ENCODE measurements at places on chromosomes 11 and 22. TPM values are rescaled to one million over a fixed set of nuclear protein-coding genes. Genes with fewer than 3 reads are reported as not detected.

GRCh38 chr11:31649129-31649966 is 139.8 kb downstream of the ELP4 start:
- H3K4me3 ChIP-seq, result no peak overlapping the region
- no peaks in the 10 kb centered on the region for H3K27me3 ChIP-seq

DNA sequence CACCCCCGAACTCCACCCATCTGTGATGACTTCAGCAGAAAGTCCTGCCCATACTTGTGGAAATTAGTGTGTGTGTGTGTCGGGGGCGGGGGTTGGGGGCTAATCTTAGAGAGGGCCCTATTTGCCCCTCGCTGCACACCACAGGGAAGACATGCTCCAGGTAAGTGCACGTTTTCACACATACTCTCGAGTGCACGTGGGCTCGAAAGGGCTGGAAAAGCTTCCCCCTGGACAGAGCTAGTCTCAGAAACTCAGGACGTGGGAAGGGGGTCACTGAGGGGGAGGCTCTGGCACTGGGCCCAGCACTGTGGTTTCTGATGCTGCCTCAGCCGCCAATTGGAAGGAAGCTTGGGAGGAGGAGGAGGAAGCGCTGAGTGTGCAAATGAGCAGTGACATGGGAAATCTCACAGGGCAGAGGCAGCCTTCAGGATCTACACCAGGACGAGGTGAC is 40.7 kb upstream of the CD82 start:
- H3K36me3 ChIP-seq, result no peaks in the 10 kb centered on the region
- H3K4me3 ChIP-seq, result no peak overlapping the region
- DNase-seq, result no peak
- H3K27ac ChIP-seq, result no peak overlapping the region
- no peaks in the 10 kb centered on the region for H3K27me3 ChIP-seq

GRCh38 chr11:16750417-16750816 is 12.0 kb downstream of the C11orf58 start:
- no peak for DNase-seq
- no peaks in the 10 kb centered on the region for H3K27me3 ChIP-seq
- H3K4me1 ChIP-seq, result peaks cover 8% of the 10 kb centered on the region
- no peak overlapping the region for H3K27ac ChIP-seq
- H3K36me3 ChIP-seq, result peaks cover 67% of the 10 kb centered on the region

DNA sequence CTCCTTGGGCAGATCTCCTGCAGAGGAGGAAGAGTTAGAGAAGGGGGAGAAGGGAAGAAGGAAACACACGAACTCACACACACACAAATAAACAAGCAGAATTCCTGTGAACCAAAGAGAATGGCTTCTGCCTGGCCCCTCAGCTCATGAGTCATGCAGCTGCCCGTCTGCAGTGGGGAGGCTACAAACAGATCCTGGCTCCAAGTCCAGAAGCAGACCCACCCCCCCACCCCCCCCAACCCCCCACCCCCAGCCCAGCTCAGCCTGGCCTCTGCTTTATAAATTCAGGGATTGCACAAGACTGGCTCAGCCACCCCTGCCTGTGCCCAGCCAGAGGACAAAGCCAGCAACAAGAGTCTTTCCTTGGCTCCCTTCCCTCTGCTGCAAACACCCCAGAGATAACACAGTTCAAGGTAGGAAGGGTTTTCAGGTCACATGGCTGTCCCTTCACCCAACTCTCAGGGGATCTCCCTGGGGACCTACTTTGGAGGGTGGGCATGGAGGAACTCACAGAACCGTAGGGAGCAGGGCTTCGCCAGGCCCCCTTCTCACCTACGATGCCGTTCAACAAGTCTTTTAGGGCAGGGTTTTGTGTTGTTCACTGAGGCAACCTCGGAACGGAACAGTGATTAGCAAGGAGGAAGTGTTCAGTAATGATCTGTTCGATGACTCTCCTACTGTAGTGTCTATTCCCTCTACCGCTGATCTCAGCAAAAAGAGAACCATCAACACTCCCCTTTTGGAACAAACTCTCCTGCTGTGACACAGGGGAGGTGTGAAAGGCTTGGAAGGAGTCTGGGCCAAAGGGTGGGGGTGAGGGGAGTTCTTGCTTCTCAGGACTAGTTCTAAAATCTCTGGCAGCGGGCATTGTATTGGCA is 35.5 kb downstream of the RPL27A start:
- H3K4me1 ChIP-seq, result no peaks in the 10 kb centered on the region
- H3K27ac ChIP-seq, result no peak overlapping the region
- H3K27me3 ChIP-seq, result no peaks in the 10 kb centered on the region
- H3K36me3 ChIP-seq, result no peaks in the 10 kb centered on the region

GRCh38 chr11:112321501-112322172 is 61.0 kb upstream of the PLET1 start:
- DNase-seq, result no peak
- H3K36me3 ChIP-seq, result no peaks in the 10 kb centered on the region
- no peak overlapping the region for H3K4me3 ChIP-seq
- no peaks in the 10 kb centered on the region for H3K4me1 ChIP-seq

Gene KRTAP5-9
- not detected for total RNA-seq

Gene ARHGAP8
- not detected for total RNA-seq

Gene OR10A2
- total RNA-seq, result not detected

DNA sequence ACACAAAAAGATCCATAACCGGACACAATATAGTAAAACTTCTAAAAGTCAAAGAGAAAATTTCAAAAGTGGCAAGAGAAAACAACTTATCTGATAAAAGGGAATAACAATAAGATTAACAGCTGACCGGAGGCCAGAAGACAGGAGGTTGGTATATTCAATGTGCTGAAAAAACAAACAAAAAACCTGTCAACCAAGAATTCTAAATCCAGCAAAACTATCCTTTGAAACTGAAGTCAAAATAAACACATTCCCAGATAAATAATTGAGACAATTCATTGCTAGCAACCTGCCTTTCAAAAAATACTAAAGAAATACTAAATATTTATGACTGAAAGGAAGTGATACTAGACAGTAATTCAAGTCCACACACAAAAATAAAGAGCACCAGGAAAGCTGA is 101.3 kb downstream of the RELT start:
- no peaks in the 10 kb centered on the region for H3K27me3 ChIP-seq
- no peaks in the 10 kb centered on the region for H3K36me3 ChIP-seq
- no peak overlapping the region for H3K4me3 ChIP-seq

- no peaks in the 10 kb centered on the region for H3K27me3 ChIP-seq
- H3K4me3 ChIP-seq, result no peak overlapping the region
Measured at GRCh38 chr11:120186774-120187591, 23.8 kb upstream of the OAF start.

Gene ALDH3B1
- total RNA-seq, result 0.40 TPM

Gene PATE2
- total RNA-seq, result not detected

Gene KDM4D
- total RNA-seq, result 3.6 TPM

Data from Karpas-422 (cell line).